ENCODE measurements at places on chromosomes 5 and 9.

DNA sequence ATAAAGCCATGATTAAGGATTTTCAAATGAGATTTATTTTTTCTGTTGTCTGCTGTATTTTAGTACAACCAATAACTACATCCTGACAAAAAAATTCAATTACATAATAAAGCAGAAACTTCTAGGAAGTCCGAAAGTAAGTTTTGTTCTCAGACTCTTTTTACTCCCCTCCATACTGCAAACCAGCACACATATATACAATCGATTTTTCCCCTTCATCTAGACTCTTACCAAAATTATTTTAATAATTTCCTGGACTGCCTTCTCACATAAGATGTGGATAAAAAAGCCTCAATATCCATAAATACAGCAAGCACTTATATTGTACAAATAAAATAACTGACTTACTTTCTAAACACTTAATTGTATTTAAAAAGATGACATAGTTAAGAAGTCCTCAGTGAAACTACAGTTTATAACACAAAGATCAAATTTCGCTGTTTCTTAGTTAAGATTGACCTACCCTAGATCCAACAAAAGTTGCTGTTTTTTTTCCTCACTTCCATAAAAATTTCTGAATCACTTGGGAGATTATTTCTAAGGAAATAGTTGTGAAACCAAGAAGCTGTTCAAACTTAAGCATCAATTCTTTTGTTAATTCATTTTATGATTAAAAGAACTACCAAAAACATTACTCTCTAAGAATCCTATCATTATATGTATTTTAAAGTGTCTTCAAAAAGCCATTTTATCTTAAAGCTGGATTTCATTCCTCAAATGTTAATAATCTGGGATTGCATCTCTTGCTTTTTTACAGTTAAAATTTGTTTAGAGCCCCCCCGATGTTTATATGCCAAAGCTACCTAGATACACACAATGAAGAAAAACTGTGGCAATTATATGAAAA, 74.7 kb upstream of the IFNE start:
- no peak for DNase-seq

DNA sequence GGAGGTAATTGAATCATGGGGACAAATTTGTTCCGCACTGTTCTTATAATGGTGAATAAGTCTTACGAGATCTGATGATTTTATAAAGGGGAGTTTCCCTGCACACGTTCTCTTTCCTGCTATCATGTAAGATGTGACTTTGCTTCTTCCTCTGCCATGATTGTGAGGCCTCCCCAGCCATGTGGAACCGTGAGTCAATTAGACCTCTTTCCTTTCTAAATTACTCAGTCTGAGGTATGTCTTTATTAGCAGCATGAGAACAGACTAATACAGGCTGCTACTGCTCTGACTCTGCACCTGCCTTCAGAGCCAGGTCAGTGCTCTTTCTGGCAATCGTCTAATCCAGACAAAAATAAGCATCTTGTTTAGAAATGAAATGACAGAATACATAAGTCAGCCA, 479.2 kb upstream of the TUSC1 start:
- no peak for DNase-seq

DNA sequence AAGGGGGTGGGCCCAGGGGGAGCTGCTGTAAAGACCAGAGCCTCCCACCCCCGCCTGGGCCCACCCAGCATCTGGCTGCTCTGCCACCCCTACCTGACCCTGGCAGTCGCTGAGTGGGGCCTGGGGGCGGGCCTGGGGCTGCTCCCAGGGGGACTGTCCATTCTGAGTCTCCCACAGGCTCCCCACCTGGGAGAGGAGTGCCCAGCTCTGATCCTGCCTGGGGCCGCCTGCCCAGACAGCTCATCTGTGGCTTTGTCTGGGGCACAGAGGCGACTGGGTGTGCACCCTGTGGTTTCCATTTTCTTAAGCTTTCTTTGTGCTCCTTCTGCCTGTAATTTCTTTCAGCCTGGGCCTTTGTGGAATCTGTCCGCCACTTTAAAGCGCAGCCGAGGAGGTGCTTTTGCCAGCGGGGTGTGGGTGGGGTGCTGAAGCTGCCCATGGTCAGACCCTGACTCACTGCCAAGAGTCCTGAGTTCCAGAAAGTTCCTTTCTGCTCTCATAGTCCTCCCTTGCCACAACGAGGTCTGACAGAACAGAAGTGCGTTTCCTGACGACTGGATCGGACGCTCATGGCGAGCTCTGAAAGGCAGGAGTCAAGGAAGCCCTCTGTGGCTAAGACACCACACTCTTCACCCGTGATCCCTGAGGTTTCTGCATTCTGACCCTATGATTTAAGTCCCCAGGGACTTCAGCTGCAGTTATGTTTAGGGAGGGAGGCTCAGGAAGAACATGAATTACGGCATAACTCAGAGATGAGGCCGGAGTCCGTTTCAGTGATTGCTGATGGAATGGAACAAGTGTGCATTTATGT, 225.0 kb downstream of the FANCC start:
- DNase-seq = no peak

DNA sequence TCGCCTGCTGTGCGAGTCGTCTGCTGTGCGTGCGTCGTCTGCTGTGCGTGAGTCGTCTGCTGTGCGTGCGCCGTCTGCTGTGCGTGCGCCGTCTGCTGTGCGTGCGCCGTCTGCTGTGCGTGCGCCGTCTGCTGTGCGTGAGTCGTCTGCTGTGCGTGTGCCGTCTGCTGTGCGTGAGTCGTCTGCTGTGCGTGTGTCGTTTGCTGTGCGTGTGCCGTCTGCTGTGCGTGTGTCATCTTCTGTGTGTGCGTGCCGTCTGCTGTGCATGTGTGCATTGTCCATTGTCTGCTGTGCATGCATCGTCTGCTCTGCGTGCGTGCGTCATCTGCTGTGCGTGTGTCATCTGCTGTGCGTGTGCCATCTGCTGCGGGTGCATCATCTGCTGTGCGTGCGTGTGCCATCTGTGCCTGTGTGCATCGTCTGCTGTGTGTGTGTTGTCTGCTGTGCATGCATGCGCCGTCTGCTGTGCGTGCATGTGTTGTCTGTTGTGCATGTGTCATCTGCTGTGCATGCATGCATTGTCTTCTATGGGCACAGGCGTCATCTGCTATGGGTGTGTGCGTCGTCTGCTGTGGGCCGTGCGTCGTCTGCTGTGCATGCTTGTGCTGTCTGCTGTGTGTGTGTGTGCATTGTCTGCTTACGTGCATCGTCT, 68.6 kb upstream of the IRX4 start:
- DNase-seq = no peak

DNA sequence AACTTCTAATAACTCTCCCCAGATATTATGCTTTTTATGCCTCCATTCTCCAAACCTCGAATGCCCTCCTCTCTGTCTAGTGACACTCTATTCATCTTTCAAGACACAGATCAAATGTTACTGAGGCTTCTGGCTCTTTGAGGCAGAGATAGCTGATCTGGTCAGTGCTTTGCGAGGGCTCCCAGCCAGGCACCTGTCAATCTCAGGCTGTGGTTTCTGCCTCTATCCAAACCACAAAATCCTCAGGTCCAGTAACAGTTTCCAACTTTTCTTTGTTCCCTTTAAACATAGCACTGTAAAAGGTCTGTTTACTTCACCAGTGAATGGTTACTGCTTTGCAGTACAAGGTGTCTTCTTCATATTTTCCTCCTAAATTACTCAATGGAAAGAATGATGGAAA, 11.5 kb upstream of the STK32A start:
- DNase-seq = no peak

All from activated CD4-positive, alpha-beta T cell treated with anti-CD3 and anti-CD28 coated beads, Interleukin-2, amount 50 U/mL, for 24 hours (primary cell).